ENCODE measurements at places on chromosomes 5 and 9.

DNA sequence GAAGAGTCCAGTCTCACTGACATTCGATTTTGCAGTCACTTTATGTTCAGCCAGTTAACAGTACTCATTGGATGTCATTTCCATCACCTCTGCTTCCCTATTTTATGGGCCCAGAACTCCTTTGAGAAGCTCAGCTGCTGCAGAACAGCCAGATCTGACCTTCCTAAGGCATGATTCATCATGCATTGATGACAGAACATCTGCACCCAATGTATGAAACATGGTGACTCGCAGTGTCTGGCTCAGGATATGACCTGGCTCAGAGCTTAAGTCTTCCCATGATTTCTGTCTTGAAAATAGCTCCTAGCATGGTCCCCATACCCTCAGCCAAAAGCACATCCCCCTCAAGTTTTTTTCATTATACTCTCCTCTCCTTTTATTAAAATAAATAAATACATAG is 92.6 kb upstream of the TRIM32 start:
- no peak for DNase-seq

DNA sequence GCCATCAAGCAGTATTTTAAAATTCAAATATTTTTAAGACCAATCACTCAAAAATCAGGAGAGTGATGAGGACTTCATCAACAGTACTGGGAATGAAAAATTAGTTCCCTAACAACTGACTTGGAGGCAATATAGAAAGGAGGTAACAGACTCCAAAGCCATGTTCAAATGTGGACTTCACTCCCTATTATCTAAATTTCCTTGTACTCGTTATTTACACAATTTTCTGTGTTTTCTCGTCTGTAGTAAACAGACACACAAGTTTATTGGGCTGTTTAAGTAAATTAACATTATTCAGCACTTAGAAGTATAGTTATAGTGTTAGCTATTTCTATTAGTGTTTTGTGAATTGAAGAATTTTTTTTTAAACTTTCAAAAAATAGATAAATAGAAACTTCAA is 159.5 kb upstream of the FTMT start:
- DNase-seq: no peak

DNA sequence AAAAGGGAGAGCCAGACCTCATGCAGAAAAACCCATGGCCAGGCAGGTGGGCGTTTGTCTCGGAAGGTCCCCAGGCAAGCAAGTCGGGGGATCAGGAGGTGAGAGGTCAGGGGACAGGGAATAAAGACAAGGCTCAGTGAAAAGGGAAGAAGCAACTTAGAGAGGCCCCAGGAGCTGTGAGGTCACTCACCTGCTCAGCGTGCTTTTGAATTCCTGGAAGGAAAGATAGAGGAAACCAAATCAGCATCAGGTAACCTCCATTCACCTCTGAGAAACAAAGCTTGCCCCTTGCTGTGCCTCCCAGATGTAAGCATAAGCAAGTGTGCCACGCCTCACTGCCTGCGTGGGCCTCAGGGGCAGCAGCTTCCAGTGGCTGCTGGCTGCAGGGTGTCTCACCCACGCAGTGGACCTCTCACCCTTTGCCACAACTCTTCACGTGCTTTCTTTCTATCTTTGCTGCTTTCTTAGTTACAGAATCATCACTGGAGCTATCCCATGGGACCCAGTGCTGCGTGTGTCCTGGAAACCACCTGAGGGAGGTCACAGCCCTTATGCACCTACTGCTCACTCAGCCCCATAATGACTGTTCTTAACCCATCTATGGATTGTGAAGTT is 6.0 kb downstream of the TRIM7 start:
- no peak for DNase-seq

GRCh38 chr5:24005384-24005783 is 498.0 kb downstream of the PRDM9 start:
- DNase-seq: no peak

DNA sequence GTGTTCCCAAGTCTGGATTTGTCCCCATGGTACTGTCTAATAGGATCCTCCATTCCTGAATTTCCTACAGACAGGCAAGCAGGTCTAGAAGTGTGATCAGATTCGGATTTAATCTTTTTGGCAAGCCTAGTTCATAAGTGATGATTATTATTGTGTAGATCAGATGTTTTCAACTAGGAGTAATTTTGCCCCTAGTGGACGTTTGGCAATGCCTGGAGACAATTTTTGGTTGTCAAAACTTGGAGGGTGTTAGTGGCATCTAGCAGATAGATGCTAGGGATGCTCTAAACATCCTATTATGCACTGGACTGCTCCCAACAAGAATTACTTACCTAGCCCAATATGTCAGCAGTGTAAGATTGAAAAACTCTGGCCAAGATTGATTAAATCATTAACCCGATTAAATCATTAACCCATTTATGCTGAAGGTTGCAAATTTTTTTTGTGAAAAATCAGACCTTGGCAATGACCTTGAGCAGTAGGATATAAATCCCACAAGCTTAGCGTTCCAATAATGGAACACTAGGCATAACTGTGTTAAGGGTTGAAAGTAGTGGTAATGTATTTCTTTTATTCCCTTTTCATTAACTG is 28.2 kb downstream of the TCERG1 start:
- no peak for DNase-seq

All from nucleus accumbens (tissue), 56 donors.